GDM1 (cell line): ENCODE measurements at places on chromosomes 2 and 18.

- no peak for DNase-seq
Observed at GRCh38 chr2:178273787-178274360, 79.6 kb downstream of the OSBPL6 start.

DNA sequence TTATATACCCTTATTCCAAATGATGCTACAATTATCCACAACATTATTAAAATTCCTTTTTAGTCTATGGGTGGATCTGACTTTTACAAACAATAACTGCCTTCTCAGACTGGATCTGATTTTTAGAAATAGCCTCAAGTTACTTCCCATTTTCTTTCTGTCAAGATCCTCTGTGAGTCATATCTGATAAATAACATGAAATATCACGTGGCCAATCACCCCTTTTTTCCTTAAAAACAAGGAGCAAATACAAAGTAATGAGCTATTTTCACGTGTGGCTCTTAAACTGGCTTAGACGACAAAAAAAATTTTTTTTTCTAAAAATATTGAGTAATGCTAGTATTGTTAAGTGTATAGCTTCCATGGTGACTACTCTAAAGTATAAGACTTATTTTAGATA, 6.7 kb downstream of the PELI1 start:
- no peak for DNase-seq

DNA sequence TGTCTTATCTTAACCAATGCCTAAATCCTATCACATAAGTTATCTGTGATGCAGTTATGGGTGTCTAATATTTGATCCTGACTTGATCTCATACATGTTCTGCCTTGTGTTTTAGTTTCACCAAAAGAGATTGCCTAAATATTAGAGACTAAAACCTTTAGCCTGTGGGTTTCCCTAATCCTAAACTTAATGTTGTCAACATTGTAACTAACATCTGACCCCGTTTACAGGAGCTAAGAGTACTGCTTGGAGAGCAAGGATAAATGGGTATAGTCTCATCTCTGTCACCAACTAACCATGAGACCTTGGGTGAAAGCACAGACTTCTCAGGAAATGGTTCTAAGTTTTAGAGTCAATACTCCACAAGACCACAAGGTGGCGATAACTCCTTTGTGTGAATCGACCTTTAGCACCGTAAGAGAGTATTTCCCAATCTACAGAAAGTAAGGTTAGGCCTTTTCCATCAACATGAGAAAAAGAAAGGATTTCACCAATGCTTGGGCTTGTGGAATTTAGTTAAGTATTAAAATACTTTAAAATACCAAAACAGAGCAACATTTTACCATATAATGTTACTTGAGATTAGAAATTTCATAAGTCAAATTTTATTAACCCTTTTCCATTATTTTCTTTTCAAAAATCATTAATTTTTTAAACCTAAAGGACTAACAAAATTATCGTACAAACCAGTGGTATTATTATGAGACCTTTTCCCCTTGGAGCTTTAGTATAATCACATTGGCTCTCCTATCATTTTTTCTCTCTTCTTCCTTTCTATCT, 60.5 kb downstream of the G6PC2 start:
- peak; percentile 54 for DNase-seq

DNA sequence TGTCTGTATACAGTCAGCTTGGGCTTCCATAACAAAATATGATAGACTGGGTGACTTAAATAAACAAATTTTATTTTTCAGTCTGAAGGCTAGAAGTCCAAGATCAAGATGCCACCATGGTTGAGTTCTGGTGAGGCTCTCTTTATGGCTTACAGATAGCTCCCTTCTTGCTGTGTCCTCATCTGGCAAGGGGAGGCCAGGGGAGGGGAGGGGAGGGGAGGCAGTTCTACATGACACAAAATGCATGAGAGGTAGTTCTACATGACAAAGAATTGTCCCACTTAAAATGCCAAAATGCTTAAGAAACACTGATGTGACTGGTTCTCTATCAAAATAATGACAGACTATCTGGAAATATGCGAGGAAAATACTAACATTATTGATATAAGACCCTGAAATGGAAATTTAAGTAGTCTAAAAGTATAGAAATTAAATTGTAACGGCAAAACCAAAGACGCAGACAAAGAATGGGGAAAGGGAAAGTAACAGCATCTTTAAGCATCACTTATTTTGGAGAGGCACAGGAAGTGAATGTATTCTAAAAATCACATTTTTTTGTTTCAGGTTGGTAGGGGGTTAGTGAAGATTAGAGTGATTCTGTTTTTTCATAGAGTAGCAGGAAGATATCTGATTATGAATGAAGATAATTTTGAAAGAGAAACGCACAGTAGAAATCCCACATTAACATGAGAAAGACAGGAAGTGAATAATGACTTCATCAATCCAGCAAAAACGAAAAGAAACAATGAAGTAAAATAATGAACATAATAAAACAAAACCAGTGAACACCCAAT, 131.4 kb downstream of the STRN start:
- DNase-seq, result no peak

DNA sequence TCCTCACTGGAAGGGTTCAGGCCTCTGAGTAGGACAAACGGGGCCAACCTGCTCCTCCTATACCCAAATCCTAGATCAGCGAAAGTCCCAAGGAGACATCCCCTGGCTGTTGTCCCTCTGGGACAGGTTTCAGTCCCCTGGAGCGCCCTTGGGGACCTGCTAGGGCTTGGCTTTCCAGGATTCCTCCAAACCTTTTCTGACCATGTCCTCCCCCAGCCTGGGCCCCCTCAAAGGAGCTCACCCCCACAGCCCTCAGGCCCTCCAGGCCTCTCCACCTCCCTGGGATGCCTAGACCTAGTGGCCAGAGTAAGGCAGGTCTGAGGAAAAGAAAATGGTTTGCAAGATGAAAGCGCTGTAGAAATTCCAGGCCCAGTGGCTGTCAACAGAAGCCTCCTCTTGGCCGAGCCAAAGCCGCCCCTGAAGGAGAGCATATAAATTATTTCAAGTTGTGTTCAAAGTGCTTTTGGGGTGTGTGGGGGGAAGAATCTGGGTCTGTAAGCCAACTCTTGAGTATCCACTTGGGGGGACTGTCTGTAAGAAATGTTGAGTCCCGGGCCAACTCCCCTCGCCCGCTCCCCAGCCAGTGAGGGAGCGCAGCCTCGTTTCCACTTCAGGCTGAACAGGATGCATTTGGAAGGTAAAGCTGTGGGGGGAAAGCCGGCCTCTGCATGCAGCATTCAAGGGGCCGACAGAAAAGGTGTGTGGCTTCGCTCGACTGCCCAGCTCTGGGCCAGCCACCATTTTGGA, 158.6 kb downstream of the DYSF start:
- no peak for DNase-seq

DNA sequence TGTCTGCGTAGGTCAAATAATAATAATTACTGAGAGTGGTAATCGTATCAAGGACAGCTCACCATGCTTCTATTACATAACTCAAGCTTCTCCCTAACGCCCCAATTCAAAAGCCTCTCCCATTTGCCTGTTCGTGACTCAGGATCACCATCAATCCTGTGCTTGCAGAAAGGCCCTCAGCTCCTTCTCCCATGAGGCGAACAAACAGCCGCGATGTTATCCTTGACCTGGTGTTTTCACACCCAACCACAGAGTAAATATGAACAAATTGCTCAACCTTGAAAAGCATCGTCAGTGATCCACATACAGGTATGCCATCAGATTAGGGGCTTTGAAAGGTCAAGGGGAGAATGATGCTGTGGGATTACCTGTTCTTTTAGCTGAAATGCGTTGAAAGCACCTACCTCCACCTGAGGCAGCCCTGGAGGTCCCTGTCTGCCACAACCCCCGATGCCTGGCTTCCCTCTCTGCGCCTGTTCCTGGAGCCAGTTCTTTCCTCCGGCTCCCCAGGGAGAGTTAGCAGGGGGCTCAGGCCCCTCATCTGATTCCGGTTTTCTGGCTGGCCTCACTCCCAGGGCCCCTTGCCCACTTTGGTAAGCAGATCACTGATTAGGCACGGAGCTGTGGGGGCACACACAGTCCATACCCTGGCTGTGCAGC, 39.1 kb upstream of the ODC1 start:
- no peak for DNase-seq

DNA sequence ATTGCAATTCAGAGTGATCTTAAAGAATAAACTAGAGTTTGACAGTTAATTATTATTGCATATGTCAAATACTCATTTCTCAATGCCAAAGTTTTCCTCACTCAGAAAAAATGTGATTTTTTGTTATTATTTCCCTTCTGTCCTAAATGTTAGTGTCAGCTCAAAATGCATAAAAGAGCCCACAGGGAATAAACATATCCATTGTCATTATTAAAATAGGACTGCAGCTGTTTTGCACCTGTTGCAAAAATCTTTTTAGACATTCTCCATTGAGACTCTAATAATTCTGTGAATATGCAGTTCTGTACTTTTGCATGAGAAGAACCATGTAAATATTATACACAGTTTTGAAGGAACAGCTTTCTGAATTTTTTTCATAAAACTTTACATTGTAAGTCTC, 540.0 kb upstream of the SLC39A10 start:
- no peak for DNase-seq

- no peak for DNase-seq
Observed at GRCh38 chr2:159600752-159601151, 15.6 kb downstream of the BAZ2B start.

GRCh38 chr2:68411397-68412126, 46.5 kb downstream of the PLEK start:
- peak; percentile 55 for DNase-seq

- no peak for DNase-seq
Observed at GRCh38 chr18:29853126-29853525, 1189.4 kb downstream of the DSC3 start.

DNA sequence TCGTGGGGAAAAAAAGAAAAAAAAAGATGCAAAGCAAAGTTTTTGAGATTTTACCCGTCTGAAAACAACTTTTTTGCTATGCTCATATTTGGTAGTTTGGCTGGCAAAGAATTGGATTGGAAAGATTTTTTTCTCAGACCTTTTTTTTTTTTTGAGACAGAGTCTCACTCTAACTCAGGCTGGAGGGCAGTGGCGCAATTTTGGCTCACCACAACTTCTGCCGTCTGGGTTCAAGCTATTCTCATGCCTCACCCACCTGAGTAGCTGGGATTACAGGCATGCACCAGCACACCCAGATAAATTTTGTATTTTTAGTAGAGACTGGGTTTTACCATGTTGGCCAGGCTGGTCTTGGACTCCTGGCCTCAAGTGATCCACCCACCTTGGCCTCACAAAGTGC, 56.3 kb upstream of the TANC1 start:
- DNase-seq, result peak; percentile 12

DNA sequence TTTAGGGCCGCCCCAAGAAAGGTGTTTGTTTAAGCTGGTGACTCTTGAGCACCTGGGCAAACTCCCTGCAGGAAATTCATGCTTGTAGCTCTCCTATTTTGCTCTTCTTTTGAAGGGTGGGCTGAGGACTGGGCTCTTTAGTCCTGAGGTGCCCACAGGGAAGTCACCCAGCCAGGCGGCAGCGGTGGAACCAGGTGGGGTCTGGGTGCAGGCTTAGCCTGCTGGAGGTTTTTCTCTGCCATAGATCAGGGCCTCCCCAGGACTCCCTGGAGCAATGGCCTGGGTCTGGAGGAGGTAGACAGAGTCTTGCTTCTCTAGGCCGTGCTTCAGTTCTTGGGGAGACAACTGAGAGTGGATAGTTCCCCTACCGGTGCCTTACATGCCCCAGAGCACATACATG, 99.9 kb downstream of the CLIP4 start:
- DNase-seq, result no peak

DNA sequence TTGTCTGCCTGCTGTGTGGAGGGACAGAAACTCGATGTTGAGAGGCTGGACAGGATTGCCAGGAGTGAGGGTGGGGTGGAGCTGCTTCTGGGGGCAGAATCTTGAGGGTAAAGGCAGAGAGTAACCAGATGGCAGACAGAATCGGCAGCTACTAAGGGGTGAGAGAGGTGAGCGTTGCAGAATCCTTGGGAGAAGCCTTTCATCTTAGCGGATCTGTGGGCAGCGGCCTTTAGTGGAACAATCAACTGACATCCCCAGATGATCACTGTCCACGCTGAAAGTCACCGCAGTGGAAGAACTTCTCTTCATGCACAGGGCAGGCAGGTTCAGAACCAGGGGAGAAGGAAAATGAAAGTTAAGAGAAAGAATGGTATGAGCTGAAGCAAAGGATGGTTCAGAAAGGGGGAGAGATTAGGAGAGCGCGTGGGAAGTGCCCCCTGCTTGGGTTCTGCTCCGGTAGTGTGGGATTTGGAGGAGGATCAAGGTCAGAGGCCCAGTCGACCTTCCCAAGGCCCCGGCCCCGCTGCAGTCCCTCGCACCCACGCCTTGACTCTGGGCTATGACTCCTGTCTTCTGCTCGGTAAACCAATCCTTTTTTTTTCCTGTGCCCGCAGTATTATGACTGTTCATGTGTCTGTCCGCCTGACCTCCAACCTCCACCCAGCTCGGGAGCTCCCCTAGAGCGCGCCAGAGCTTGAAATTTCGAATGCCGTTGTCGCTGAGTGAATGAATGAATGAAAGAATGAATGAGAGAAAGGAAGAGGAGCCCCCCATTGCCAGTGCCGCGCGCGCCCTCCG, 584 bp downstream of the BOLA3 start:
- DNase-seq, result no peak

DNA sequence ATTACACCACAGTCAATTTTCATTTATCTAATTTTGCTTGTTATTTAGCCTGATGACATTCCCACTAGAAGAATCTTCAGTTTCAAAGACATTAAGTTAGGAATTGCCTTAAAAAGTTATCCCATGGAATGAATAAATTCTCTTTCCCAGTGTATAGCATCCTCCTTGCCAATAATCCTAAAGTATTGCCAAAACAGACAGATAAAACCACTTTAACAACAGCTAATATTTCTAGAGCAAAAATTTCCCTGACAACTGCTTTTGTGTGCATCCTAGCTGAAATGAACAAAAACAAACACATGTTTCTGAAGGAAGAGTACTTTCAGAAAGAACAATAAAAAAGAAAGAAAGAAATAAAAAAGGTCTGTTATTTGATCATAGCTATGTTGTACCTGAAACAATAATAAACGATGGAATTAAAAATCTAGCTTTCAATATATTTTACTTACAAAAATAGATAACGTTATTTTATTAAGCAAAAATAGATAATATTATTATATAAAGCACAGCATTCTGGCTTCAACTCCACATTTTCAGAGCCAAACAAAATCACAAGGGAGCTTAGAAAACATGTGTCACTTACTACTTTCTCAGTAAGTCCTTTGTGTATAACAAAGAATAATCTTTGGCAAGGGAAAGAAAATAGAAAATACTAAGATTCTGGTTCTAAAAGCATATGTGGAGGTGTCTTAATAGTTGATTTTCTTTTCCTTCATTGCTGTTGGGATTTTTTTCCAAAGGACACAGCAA, 939.0 kb upstream of the CRIM1 start:
- DNase-seq, result no peak

GRCh38 chr2:10935366-10935918, 23.7 kb downstream of the KCNF1 start:
- DNase-seq, result no peak

DNA sequence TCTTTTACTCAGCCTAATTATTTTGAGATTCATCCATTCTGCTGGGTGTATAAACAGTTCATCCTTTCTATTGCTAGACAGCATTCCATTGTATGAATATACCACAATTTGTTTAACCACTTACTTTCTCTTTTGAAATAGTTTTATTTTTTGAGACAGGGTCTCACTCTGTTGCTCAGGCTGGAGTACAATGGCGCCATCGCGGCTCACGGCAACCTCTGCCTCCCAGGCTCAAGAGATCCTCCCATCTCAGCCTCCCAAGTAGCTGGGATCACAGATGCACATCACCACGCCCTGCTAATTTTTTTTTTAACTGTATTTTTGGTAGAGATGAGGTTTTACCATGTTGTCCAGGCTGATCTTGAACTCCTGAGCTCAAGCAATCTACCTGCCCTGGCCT, 54.5 kb downstream of the USP37 start:
- no peak for DNase-seq
